ENCODE measurements at places on chromosomes 1 and 21.
A peak's percentile ranks its signal among the peaks of the same experiment; 100 is the strongest.

- DNase-seq = no peak
Observed at GRCh38 chr1:214116258-214116657, 128.5 kb downstream of the PROX1 start.

DNA sequence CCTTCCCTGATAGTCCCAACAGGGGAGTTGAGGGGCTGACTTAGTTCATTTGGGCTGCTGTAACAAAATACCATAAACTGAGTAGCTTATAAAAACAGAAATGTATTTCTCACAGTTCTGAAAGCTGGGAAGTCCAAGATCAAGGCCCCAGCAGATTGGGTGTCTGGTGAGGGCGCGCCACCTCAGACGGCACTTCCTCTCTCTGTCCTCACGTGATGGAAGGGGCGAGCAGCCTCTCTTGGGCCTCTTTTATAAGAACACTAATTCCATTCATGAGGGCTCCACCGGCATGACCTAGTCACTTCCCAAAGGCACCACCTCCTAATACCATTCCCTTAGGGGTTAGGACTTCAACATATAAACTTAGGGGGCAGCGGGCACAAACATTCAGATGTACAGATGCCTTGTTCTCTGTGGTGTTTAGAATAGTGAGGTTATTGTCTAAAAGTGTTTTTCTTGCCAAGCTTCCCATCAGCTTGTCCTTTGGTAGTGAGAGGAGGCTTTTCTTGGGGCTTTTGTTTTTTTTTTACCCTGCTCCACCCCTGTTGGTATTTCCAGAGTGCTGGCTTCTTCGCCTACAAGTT lies 20.3 kb downstream of the NIPAL3 start:
- no peak for DNase-seq

DNA sequence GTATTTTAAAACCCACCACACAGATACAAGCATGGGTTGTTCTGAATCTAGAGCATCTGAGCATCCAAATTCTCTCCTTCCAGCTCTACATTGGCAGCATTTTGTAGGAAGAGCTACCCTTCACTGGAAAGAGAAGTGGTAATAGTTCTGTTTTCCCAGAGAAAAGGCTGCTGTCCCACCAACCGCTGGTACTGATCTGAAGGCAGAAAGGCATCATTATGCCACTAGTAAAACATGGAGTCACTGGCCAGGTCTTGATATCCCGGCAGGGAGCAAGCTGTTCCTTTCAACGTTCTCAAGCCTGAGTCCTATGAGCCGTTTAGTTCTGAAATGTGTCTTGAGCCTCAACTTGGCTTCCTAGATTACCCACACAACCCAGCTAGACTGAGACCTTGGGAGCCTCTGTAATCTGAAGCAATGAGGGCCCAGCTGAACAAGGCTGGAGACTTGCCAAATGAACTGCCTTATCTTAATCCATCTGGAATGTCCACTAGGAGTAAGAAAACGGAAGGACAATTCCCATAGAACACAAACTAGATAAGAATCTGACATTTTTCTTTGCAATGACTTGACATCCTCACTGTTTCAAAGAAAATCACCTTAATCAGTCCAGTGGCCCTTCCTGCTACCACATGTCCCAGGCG lies 116.8 kb downstream of the KCNH1 start:
- no peak for DNase-seq

- DNase-seq = no peak
Observed at GRCh38 chr21:36235058-36235582, 78.5 kb downstream of the DOP1B start.

GRCh38 chr1:174692313-174692712 lies 244.5 kb downstream of the GPR52 start:
- no peak for DNase-seq

GRCh38 chr1:97796711-97797110 lies 124.1 kb downstream of the DPYD start:
- DNase-seq = peak; percentile 70

DNA sequence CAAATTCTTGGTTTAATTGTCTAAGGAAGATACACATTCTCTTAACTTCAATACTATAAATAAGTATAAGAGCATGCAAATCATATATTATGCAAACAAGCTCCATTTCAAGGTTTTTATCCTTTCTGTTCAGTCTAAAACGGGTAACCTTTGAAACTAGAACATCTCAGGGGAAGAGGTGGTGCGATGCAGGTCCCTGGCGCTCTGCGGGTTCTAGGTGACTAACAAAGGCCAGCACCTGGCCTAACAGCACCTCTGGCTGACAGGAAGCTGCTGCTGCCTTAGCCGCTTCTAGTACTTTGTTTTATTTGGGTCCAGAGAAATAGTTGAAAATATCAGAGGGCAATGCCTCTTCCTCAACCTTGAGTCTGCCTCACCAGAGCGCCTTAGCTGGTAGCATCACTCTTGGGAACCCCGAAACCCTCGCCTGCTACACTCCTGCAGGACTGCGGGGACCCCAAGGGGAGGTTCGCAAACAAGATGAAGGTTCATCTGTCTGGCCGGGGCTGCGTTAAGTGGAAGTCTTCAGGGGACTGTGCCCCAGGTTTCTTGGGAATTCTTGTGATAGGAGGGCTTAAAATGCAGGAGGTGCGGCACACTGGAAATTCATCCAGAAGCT lies 45.5 kb downstream of the PRDM15 start:
- no peak for DNase-seq

GRCh38 chr1:13593511-13594131 lies 10.0 kb downstream of the PDPN start:
- DNase-seq = no peak

DNA sequence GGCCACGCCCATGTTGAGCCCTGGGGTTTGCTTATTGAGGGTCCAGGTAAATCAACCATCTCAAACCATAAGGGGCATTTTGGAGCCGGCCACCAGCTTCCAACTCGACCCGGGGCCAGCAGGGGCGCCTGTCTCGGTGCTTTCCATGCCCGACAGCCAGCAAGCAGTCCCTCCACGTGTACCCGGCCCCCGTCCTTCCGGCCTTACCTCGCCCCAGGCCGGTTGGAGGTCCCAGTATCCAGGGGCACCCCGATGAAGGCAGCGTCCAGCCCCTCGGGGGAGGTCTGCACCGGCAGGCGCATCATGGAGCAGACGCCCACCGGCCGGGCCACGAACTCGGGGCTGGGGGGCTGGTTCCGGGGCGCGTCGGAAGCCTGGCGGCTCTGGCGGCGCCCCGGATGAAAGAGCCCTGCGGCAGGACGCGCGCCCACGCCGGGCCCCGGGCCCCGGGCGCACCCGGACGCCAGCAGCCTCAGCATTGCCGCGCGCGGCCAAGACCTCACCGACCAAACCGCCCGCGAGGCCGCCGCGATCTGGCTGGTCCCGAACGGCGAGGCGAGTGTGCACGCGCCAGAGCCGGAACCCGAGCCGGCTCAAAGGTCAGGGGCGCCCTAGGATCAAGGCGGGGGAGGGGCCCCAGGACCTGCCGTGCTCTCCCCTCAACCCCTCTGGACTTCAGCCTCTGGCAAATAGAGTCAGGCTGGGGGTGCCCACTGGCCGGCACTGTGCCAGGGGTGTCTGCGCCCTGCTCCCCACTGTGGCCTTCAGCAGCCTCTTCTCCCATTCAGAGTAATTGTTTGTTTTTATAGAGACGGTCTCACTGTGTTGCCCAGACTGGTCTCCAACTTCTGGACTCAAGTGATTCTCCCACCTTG lies at the start of gene AGMAT:
Gene AGMAT (minus strand): TSS at position 563 of the 875 bp plus-strand sequence. CDS start 84 bp downstream, at position 479.
- DNase-seq = no peak

- no peak for DNase-seq
Observed at GRCh38 chr1:25707280-25708016, 90.9 kb downstream of the MAN1C1 start.

DNA sequence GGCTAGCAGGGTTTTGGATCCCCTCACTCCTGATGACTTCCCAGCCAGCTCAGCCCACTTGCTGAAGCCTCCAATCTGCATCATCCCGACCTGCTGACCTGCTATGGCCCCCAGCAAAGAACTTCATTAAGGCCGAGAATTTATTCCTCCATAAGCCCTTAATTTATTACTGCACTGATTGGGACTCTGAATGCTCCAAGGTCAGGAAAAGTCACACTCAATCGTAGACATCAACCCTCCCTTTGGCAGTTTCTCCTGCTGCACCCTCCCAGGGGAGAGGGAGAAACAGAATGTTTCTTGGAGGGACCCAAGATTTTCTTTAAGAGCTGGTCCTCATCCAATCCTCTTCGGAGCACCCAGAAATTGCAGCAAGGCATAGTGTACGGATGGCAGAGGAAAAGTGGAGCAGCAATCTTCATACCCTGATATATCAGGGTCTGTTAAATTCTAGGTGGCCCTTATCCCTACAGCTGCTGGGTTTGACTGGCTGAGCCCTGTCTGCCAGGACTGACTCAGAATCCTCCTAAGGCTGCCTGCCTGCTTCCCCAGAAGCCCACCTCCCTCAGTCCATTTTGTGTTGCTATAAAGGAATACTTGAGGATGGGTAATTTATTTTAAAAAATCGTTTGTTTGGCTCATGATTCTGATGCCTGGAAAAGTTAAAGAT lies 62.2 kb downstream of the DMAP1 start:
- no peak for DNase-seq

- DNase-seq = no peak
Observed at GRCh38 chr21:38851101-38851500, 45.4 kb downstream of the ETS2 start.
